Activated T-cell treated with anti-CD3 and anti-CD28 coated beads, Interleukin-2, amount 50 U/mL, for 48 hours (primary cell): ENCODE measurements at places on chromosomes 11 and 22.

DNA sequence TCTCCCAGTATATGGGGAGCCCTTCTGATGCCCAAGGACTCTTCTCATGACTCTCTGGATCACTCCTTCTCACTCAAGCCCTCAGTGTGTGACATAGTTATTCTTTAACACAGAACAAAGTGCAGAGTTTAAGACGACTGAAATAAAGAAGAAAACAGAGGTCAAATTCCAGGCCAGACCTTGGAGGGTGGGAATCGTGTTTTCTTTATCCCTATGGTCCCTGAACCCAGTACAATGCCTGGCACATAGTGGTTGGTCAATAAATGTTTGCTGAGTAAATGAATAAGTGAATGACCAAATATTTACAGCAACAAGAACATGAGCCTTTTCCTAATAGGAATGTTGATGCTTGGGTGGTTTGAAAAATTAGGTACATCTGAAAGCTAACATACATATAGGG lies 28.8 kb downstream of the VSTM5 start:
- no peak for DNase-seq

GRCh38 chr11:87006035-87006434 lies 31.7 kb upstream of the TMEM135 start:
- no peak for DNase-seq

DNA sequence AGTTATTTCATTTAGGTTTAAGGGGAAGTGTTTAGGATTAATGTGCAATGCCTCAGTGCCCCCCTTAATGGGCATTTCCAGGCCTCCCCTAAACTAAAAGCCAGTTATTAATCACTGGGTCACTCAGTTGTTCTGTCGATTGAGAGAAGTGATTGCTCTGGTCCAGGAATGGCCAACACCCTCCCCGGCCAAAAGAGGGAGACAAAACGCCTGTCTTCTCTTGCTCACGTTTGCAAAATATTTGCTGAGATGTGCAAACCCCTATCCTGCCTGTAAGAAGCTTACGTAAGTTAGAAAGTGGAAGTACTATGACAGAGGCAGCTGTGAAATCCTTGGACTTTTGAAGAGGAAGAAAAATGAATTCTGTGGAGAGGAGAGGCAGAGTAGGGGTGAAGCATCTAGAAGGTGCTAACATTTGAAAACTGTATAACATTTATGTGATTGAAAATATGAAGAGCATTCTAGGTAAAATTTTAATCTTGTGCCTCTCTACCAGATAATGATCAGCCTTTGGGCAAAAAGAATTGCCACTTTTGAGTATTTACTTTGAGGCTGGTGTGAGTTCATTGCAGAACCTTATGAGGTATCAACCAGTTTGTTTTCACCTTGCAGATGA lies 37.7 kb downstream of the NTM start:
- peak; percentile 14 for DNase-seq

- no peak for DNase-seq
Observed at GRCh38 chr22:19454156-19454555, 6.6 kb upstream of the C22orf39 start.

DNA sequence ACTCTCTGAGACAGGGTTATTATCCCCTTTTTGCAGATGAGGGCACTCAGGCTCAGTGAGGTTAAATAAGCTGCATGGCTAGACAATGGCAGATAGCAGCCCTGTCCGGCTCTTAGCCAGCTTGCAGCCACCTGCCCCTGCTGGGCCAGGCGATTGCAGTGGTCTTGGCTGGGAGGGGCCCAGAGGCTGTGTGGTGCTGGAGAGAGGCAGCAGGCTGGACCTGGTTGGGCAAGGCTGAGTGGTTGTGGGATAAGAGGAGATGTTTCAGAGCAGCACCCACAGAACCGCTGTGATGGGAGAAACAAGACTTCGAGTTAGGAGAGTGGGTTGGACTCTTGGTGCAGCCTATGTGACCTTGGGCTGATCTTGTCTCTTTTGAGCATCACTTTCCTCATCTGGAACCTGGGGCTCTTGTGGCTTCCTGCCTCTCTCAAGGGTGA lies 25.5 kb downstream of the PTPRJ start:
- peak; percentile 69 for DNase-seq

GRCh38 chr11:119518746-119519730 lies 96.1 kb upstream of the THY1 start:
- no peak for DNase-seq

- no peak for DNase-seq
Observed at GRCh38 chr11:69160296-69161116, 4.8 kb downstream of the SMIM38 start.

DNA sequence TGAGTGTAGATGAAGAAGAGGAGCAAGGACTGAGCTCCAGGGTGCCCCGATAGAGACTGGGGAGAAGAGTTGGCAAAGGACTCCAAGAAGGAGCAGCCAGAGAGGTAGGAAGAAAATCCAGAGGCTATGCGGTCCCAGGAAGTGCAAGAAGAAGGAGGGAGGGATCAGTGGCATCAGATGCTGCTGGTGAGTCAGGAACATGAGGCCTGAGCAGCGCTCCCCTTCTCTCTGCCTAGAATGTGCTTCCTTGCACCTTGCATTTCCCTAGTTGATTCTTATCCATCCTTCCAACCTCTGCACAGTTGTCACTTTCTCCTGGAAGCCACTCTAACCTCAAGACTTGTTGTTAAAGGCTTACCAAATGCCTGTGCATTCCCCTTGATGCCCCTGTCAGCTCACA lies 21.3 kb downstream of the KCNC1 start:
- no peak for DNase-seq

GRCh38 chr11:14366936-14367335 lies 8.0 kb upstream of the RRAS2 start:
- DNase-seq: no peak

- DNase-seq: no peak
Observed at GRCh38 chr22:28125799-28126198, 206.7 kb upstream of the PITPNB start.

DNA sequence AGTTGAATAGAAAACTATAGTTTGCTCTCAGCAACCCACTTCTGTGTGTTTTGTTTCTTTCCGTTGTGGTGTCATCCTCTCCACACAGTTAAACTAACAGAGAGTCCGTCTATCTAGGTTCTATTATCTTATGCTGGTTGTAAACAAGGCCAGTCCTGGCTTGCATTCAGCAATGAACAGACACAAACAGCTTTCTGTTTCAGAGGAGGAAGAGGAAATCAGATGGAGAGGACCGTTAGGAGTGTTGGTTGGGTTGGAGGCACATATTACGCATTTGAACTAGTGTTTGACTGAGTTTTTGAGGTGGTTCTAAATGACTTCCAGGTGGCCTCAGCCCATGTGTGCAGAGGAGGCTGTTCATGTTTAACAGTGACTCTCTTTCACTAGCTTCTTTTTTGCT lies 129.5 kb upstream of the SORL1-AS1 start:
- no peak for DNase-seq

- DNase-seq: no peak
Observed at GRCh38 chr11:36492724-36493304, 17.3 kb downstream of the TRAF6 start.

DNA sequence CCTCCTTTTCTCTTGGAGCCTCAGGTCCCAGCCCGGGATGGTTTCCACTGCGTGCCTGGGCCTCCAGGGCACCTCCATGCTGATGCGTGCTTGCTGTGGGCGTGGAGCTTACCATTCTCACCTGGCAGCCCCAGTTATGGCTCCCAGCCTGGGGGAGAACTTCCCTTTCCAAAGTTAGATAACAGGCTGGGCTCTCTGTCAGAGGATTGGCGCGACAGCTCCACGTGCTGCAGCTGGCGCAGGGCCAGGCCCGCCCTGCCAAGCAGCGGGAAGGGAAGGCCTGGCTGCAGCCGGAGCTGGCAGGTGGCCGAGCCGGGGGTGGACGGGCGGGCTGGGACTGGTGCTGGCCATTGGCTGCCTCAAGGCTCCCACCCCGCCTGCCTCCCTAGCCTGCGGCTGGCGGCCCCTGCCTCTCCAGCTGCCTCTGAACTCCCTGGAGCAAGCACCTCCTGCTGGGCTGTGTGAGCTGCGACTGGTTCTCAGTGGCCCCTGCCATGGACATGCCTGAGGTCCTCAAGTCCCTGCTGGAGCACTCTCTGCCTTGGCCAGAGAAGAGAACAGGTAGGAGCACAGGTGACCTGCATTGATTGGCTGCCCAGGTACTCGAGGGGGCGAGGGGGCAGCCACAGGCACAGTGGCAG lies 14.6 kb upstream of the TEF start:
- peak; percentile 35 for DNase-seq

DNA sequence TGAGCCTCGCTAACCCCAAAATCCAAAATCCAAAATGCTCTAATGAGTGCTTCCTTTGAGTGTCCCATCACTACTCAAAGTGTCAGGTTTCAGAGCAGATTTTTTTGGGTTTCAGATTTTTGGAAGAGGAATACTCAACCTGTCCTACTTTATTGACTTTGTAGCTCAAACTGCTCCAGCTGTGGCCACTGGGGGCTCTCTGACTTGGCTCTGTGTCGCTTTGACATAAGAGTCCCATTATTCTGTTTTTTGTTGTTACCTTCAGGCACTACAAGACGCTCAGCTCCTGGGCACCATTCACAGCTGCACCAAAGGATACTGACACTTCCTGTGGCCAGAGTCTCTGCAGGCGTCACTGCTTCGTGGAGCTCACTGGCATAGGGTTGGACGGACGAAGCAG lies 41.1 kb downstream of the PHF21B start:
- DNase-seq: no peak

- peak; percentile 20 for DNase-seq
Observed at GRCh38 chr11:129192150-129192549, at the start of gene ARHGAP32. Gene ARHGAP32, minus strand, starts transcription at chr11:129192325. Its CDS starts 127 bp downstream, at chr11:129192198.

GRCh38 chr11:118046051-118046963 lies 30.6 kb upstream of the TMPRSS4 start:
- peak; percentile 51 for DNase-seq

DNA sequence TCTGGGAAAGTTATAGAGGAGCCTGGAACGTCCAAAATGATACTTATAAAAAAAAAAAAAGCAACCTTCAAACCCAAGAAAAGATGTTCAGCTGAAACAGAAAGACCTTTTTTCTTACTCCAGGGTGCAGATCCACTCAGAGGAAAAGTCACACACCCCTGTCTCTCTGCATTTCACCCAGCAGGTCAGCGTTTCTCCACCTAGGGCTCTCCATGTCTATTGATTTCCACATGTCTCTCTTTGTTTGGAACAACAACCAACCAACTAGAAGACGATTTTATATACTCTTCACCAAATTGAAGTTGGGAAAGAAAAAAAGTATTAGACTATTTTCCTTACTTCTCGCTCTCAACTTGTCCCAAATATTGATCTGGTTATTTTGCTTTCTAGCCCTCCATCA lies 42.2 kb upstream of the BLID start:
- DNase-seq: no peak

- DNase-seq: peak; percentile 39
Observed at GRCh38 chr22:36144886-36145541, 15.5 kb downstream of the APOL3 start.

- DNase-seq: no peak
Observed at GRCh38 chr11:74559110-74559933, 33.1 kb upstream of the POLD3 start.

- no peak for DNase-seq
Observed at GRCh38 chr22:35525687-35526332, 14.8 kb upstream of the RASD2 start.

GRCh38 chr22:18118345-18118915 lies 7.8 kb downstream of the TUBA8 start:
- DNase-seq: no peak

DNA sequence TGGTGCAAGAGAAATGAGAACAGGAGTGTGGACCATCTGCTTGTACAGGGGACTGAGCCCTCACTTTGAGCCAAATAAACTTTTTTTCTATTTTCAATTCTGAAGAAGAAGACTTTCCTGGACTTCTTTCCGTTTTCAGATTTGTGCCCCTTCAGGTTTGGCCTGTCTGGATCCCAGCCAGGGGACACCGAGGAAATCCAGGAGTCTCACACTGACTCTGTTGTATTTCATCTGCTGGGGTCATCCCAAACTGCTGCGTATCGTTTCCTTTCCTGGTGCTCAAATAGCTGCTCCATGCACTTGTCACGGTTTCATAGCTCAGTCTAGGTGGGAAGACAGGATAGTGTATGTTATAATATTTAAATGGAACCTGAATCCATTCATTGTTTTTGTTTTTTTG lies 51.7 kb downstream of the GGTLC2 start:
- no peak for DNase-seq

GRCh38 chr11:120216426-120217102 lies 5.7 kb downstream of the OAF start:
- no peak for DNase-seq

DNA sequence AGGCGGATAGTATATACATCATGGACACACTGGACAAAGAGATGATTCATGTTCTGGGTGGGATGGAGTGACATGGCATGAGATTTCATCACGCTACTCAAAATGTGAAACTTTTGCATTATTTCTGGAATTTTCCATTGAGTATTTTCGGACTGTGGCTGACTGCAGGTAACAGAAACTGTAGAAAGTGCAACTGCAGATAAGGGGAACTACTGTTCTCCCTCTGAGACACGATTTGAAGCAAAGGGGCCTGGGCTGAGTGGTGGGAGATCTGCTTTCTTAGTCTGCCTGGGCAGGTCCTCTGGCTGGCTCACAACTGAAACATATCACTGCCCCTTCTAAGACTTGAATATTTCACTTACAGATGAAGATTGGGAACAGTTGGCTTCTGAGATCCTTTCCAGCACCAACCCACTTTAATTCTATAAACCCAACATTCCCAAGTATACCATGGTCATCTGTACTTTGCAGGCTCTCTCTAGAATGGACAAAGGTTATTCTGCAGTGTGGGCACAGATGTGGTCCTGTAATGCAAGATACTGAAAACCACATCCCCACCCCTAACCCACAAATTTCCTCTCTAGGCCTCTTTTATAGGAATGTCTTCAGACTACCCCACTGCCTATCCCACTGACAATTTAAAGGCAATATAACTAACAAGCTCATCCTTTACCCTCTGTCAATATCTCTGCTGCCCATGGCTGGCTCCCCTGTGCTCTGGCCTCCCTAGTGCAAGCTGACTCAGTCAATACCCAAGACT lies 121.1 kb downstream of the KCNC1 start:
- DNase-seq: no peak

DNA sequence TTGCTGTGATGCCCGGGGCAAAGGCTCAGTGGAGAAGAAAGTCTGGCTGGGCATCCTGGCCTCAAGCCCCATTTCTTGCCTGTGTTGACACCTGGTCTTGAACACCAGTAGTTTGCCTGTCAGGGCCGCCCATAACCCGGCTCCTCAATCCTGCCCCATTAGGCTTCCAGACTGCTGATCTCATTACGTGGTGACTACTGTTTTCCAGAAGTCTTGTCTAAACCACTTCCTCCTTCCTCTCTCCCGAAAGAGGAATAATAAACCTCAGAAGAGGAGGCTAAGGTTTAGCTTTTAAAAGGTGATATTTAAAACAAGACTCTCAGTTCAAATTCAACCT lies 97.7 kb downstream of the CD44 start:
- DNase-seq: no peak

DNA sequence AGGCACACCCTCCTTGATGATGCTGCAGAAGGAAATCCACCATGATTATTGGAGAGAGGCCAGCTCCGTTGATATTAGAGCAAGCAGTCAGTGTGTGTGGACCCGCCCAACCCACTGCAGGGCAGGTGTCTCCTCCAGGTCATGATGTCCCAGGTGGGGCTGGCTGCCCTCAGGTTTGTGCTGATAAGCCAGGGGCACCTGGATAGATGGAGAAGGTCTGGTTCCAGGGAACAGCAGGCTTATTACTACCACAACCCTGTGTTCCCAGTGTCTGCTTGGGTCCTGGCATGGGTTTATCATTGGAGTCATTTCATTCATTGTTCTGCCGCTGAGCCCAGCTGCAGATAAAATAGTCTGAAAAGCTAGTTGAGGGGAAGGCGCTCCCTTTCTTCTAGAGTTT lies 181.1 kb upstream of the NECTIN1 start:
- DNase-seq: no peak

- no peak for DNase-seq
Observed at GRCh38 chr11:116829525-116830183, at the start of gene APOC3. Gene APOC3, plus strand, starts transcription at chr11:116829907. Its CDS starts 676 bp downstream, at chr11:116830583.

- peak; percentile 23 for DNase-seq
Observed at GRCh38 chr11:112961751-112962578, 745 bp downstream of the NCAM1 start.
